RCC 7860 (cell line): ENCODE measurements at places on chromosomes 1 and 21.

DNA sequence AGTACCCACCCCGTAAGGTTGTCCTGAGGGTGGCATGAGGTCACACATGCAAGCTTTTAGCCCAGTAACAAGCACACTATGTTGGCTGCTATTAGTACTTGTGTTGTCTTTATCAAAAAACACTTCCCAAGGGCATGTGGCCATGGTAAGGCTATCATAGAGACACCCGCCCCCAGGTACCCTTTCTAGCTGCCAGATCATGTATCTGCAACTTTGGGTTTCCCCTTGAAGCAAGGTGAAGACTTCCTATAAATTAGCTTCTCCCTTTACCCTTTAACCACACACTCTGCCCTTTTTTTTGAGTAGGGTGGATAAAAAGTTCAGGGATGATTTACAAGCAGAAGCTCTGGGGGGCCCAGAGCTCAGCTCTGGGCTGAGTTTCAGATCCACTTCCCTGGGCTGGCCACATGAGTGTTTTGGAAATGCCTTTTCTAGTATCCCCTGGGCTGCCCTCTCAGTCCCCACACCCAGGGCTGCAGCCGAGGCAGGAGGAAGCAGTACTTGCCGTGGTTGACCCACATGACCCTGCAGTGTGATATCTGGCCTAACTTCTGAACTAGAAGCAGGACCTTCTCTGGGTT, 2.0 kb downstream of the ZDHHC18 start:
- no peak for DNase-seq

GRCh38 chr1:25011275-25011674, 81.2 kb upstream of the RUNX3 start:
- DNase-seq: no peak

DNA sequence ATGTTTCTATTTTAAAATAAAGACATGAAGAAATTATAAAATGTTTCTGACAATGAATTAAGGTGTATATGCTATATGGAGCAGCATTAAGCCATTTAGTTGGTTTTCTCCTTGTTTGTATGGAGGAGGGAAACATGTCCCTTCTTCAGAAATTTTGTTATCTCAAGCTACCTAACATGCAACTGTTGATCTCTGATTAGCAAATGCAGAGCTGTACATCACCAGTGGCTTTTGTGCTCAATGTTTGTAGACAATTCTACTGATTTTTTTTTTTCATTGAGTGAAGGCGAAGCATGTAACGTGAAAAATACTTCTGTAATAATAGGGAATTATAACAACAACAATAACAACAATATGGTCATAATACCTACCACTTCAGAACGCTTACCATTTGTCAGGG, 463.7 kb downstream of the PLPP3 start:
- DNase-seq: no peak

- peak; percentile 55 for DNase-seq
Observed at GRCh38 chr1:11176081-11176706, 13.0 kb upstream of the ANGPTL7 start.
